ENCODE measurements at places on chromosomes 1 and 21. TPM values are rescaled to one million over a fixed set of nuclear protein-coding genes. Genes with fewer than 3 reads are reported as not detected.

Gene PIK3CD
- total RNA-seq = 13.3 TPM

Gene C1QB
- total RNA-seq = 4.8 TPM

Gene ADGRB2
- total RNA-seq = 75.0 TPM

Gene USP24
- total RNA-seq = 93.9 TPM

Gene COL16A1
- 5.8 TPM for total RNA-seq

Gene SPATA21
- total RNA-seq = not detected

Gene RHCE
- total RNA-seq = not detected

Gene TSPEAR
- total RNA-seq = not detected

Gene HSD3B2
- not detected for total RNA-seq

Gene CLSTN1
- 129 TPM for total RNA-seq

Gene IGSF9
- 5.9 TPM for total RNA-seq

Gene CFHR3
- not detected for total RNA-seq

Gene IRF6
- 0.31 TPM for total RNA-seq

Gene MFAP2
- total RNA-seq = 5.6 TPM

Gene ADGRL4
- 3.1 TPM for total RNA-seq

Gene PAFAH2
- 1.9 TPM for total RNA-seq

Gene SELE
- 0.94 TPM for total RNA-seq
